ENCODE measurements at places on chromosomes 2 and 18. TPM values are rescaled to one million over a fixed set of nuclear protein-coding genes. Genes with fewer than 3 reads are reported as not detected.
A peak's percentile ranks its signal among the peaks of the same experiment; 100 is the strongest.

GRCh38 chr18:34031810-34032209 lies 192.9 kb downstream of the NOL4 start:
- peaks cover 3% of the 10 kb centered on the region for H3K27me3 ChIP-seq
- DNase-seq, result peak; percentile 29
- no peaks in the 10 kb centered on the region for H3K4me1 ChIP-seq
- no peak overlapping the region for H3K4me3 ChIP-seq
- no peak overlapping the region for H3K27ac ChIP-seq

- no peak overlapping the region for H3K4me3 ChIP-seq
- peaks cover 25% of the 10 kb centered on the region for H3K27me3 ChIP-seq
- H3K27ac ChIP-seq, result no peak overlapping the region
- no peaks in the 10 kb centered on the region for H3K36me3 ChIP-seq
- DNase-seq, result no peak
- H3K4me1 ChIP-seq, result peaks cover 9% of the 10 kb centered on the region
Observed at GRCh38 chr2:119197126-119197405, 26.6 kb upstream of the STEAP3 start.

- DNase-seq, result no peak
- no peaks in the 10 kb centered on the region for H3K36me3 ChIP-seq
- H3K4me3 ChIP-seq, result no peak overlapping the region
- H3K27me3 ChIP-seq, result peaks cover 4% of the 10 kb centered on the region
- H3K4me1 ChIP-seq, result peaks cover 8% of the 10 kb centered on the region
- H3K27ac ChIP-seq, result peak overlapping the region; percentile 34
Observed at GRCh38 chr2:98649135-98649991, 41.0 kb downstream of the UNC50 start.

- no peaks in the 10 kb centered on the region for H3K4me1 ChIP-seq
- H3K36me3 ChIP-seq, result no peaks in the 10 kb centered on the region
- H3K27ac ChIP-seq, result no peak overlapping the region
- no peak overlapping the region for H3K4me3 ChIP-seq
Observed at GRCh38 chr2:227772932-227773331, 27.2 kb downstream of the SCYGR8 start.

DNA sequence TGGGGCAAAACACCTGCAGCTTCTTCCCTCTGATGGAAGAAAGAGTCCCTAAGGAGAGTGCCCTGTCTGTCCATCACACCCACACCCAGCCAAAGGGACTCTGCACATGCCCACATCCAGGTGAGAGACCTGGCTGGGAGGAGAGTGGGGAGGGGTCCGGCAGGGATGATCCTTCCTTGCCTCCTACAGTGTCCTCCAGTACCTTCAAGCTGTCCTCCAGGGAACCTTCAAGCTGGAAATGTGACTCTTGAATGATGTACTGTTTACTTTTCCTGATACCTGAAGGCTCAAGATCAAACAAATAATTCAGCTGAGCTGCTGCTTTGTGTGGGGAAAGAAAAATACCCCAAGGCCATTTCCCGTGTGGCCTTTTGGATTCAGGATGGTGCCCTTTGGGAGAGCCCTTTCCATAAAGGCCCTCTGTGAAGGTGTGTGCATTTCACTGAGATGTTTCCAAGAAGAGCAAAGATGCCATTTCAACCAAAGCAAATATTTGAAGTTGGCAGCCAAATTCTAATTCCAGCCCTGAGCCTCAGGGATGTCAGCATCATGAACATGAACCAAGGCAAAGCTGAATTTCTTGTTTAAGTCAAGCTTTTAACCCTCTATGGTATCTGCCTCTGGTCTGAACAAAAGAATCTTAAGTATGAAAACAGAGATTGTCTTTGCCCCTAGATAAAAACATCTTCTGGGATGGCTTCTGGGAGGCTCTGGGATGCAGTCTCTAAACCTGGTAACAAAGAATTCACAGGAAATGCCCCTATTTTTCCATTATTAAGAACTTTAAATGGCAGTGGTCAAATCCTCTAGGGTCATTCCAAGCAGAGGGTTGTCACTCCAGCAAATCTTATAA lies 11.1 kb downstream of the EVA1A start:
- H3K27ac ChIP-seq, result no peak overlapping the region
- DNase-seq, result no peak
- no peaks in the 10 kb centered on the region for H3K27me3 ChIP-seq
- H3K4me1 ChIP-seq, result peaks cover 52% of the 10 kb centered on the region

DNA sequence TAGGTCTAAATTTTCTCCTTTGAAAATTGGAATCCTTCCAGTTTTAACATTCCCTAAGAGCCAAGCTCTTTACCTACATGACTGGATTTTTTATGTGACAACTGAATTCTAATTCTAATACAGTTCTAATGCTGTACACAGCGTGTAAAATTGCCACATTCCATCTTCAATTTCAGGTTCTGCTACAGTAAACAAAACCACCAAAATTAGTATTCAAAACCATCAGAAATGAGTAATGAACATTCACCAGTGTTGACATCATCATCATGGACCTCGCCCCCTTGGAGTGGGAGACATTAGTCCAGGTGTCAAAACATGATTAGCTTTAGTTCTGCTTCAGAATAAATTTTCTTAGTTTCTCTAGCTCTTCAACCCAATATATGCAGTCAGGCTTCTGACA lies 133.6 kb downstream of the MBD2 start:
- peaks cover 2% of the 10 kb centered on the region for H3K36me3 ChIP-seq
- H3K4me1 ChIP-seq, result peaks cover 4% of the 10 kb centered on the region
- H3K4me3 ChIP-seq, result no peak overlapping the region
- no peaks in the 10 kb centered on the region for H3K27me3 ChIP-seq
- no peak overlapping the region for H3K27ac ChIP-seq
- no peak for DNase-seq

- DNase-seq, result no peak
- no peak overlapping the region for H3K27ac ChIP-seq
- H3K4me1 ChIP-seq, result peaks cover 6% of the 10 kb centered on the region
- peaks cover 18% of the 10 kb centered on the region for H3K27me3 ChIP-seq
- no peak overlapping the region for H3K4me3 ChIP-seq
Observed at GRCh38 chr2:167249197-167249596, 360.9 kb downstream of the XIRP2 start.

- H3K36me3 ChIP-seq, result no peaks in the 10 kb centered on the region
- H3K4me3 ChIP-seq, result no peak overlapping the region
- no peak overlapping the region for H3K27ac ChIP-seq
- H3K4me1 ChIP-seq, result peaks cover 9% of the 10 kb centered on the region
- H3K27me3 ChIP-seq, result no peaks in the 10 kb centered on the region
Observed at GRCh38 chr18:74284191-74284979, 7.4 kb downstream of the CYB5A start.

DNA sequence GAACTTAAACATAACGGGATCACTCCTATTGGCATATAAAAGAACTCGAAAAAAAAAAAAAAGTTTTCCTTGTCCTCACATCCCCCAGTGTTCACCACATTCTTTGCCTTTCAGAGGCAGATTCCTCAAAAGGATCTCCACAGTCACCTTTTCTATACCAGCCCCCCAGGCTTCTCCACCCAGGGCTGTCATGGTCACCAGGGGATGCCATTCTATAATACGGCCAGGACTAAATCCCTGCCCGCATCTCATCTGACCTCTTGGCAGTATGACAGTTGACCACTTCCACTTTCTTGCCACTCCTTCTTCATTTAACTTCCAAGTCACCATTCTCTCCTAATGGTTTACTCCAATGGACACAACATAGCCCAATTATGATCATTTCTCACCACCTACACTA lies 29.3 kb downstream of the SOS1 start:
- H3K27ac ChIP-seq, result no peak overlapping the region
- H3K4me3 ChIP-seq, result no peak overlapping the region
- no peak for DNase-seq
- peaks cover 27% of the 10 kb centered on the region for H3K4me1 ChIP-seq

DNA sequence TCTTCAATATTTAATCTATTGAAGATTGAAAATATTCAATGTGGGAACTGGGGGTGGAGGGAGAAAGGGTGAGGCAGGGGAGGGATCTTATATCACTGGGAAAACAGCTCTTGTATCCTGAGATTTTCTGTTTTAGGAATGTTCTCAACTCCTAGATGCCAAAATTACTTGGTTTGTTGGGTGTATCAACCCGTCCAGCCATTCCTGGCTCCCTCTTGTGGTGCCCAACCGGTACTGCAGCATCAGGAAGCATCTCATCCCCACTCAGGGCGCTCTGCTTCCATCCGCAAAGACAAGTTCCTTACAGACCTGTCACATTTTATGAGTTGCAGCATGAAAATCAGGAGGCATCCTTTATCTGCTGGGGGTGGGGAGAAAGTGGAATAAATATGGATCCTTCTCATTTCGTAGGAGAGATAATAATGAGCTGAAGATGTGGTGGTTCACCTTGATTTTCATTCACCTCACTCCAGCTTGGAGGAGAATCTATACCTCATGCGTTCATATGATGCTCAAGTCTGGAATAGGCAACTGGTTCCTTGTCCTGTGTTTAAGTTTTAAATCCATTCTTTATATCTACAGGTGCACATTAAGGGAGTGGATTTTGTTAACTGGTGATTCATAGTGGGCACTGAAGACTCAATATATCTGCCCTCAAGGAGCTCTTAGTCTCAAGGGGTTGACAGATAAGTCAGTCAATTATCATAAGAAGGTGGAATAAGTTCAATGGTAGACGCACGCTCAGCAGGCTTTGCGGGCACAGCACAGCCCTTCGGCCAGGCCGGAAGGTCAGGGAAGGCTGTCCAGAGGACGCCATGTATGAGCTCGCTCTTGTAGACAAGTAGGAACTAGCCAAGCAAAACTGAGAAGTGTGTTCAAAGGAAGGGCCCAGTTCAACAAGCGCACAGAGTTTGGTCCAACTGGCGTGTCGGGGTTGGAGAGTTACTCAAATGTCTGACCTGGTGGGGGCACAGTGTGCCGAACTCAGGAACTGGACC lies 127.3 kb downstream of the RNF144A start:
- peaks cover 9% of the 10 kb centered on the region for H3K4me1 ChIP-seq
- no peak overlapping the region for H3K27ac ChIP-seq
- no peak overlapping the region for H3K4me3 ChIP-seq

- DNase-seq, result peak; percentile 64
- H3K27me3 ChIP-seq, result no peaks in the 10 kb centered on the region
- no peak overlapping the region for H3K4me3 ChIP-seq
- peaks cover 5% of the 10 kb centered on the region for H3K36me3 ChIP-seq
Observed at GRCh38 chr2:240622060-240622411, 3.2 kb upstream of the GPR35 start.

- no peaks in the 10 kb centered on the region for H3K27me3 ChIP-seq
- H3K4me3 ChIP-seq, result peak overlapping the region; percentile 51
- peak overlapping the region; percentile 23 for H3K27ac ChIP-seq
- no peak for DNase-seq
- peaks cover 11% of the 10 kb centered on the region for H3K4me1 ChIP-seq
Observed at GRCh38 chr2:25664183-25664964, 9.0 kb downstream of the DTNB start.

DNA sequence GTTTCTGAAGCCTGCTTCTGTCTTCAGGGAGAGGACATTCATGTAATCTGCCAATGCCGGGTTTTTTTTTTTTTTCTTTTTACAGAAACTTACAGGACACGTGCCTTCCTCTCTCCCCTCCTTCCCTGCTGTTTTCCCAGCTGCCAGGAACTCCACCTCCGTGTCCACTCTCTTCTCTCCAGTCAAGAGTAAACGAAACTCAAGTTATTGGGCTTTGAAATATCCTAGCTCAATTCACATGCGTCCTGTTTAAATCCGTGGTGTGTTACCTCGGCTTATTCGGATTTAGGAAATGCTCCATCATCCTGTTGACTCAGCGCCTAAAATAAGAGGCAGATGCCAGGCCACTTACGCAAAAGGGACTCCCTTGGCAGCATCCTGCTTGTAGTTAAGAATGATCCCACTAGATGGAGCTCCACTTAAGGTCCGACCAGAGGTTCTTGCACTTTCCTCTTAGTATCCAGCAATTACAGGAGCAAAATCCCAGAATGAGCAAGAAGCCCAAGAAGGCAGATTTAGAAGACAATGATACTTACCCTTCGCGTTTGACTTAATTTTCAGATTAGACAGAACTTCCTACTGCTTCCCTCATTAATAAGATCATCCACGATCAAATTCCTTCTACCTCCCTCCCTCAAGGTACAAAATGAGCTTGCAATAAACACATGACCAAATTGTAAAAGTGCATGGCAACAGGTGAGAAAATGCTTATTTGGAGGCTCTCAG lies 97.2 kb upstream of the ZCCHC2 start:
- H3K4me1 ChIP-seq, result peaks cover 19% of the 10 kb centered on the region
- no peak for DNase-seq
- H3K27me3 ChIP-seq, result no peaks in the 10 kb centered on the region
- H3K36me3 ChIP-seq, result peaks cover 2% of the 10 kb centered on the region
- H3K27ac ChIP-seq, result peak overlapping the region; percentile 95

GRCh38 chr18:55300421-55300935 lies 287.5 kb downstream of the TCF4 start:
- H3K4me1 ChIP-seq, result peaks cover 24% of the 10 kb centered on the region
- H3K27ac ChIP-seq, result no peak overlapping the region
- no peak overlapping the region for H3K4me3 ChIP-seq
- no peak for DNase-seq
- H3K36me3 ChIP-seq, result no peaks in the 10 kb centered on the region
- no peaks in the 10 kb centered on the region for H3K27me3 ChIP-seq

DNER gene
- not detected for total RNA-seq
